ENCODE measurements at places on chromosomes 2 and 18.

DNA sequence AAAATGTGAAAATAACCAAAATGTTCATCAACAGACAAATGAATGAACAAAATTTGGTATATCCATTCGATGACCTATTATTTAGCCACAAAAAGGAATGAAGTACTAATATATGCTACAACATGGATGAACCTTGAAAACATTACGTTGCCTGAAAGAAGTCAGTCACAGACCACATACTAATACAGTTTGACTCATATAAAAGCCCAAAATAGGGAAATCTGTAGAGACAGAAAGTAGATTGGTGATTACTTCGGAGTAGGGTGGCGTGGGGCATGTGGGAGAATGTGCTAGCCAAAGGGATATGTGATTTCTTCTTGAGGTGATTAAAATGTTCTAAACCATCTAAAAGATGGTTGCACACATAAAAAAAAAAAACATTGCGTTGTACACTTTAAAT lies 44.2 kb upstream of the PPM1B start:
- H3K4me3 ChIP-seq: no peak overlapping the region
- H3K27me3 ChIP-seq: no peaks in the 10 kb centered on the region
- H3K4me1 ChIP-seq: no peaks in the 10 kb centered on the region
- no peak overlapping the region for H3K27ac ChIP-seq

GRCh38 chr2:166671801-166672200 lies 177.8 kb upstream of the SCN7A start:
- no peak for DNase-seq
- H3K27ac ChIP-seq: no peak overlapping the region
- no peaks in the 10 kb centered on the region for H3K36me3 ChIP-seq
- H3K27me3 ChIP-seq: no peaks in the 10 kb centered on the region
- no peaks in the 10 kb centered on the region for H3K4me1 ChIP-seq

GRCh38 chr2:67259556-67260342 lies 137.4 kb upstream of the ETAA1 start:
- DNase-seq: no peak
- H3K36me3 ChIP-seq: no peaks in the 10 kb centered on the region
- no peak overlapping the region for H3K4me3 ChIP-seq
- no peaks in the 10 kb centered on the region for H3K4me1 ChIP-seq
- no peaks in the 10 kb centered on the region for H3K27me3 ChIP-seq

DNA sequence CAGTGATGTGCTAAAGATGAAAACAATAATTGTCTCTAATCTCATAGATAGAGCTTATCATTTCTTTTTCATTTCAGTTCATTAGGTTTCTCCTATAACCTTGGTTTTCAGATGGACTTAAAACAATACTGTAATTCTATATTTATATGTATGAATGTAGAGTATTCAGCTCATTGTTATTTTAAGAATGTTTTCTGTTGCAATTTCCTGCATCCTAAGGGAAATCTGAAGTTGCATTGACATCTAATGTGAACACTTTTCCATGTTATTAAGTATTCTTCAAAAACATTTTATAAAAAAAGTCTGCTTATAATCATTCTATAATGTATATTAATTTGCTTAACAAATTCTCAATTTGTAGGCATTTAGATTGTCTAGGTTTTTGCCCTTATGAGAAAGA lies 288.9 kb downstream of the XIRP2 start:
- no peaks in the 10 kb centered on the region for H3K36me3 ChIP-seq
- H3K27me3 ChIP-seq: no peaks in the 10 kb centered on the region
- H3K4me1 ChIP-seq: no peaks in the 10 kb centered on the region
- no peak overlapping the region for H3K27ac ChIP-seq
- no peak overlapping the region for H3K4me3 ChIP-seq
- no peak for DNase-seq

Measured in trophoblast cell (in vitro differentiated cells and primary cell).